ENCODE measurements at places on chromosomes 4 and X.

GRCh38 chr4:121243485-121243884 lies 79.4 kb upstream of the TNIP3 start:
- DNase-seq: no peak

GRCh38 chr4:183860731-183861130 lies 44.4 kb upstream of the STOX2 start:
- DNase-seq: no peak

DNA sequence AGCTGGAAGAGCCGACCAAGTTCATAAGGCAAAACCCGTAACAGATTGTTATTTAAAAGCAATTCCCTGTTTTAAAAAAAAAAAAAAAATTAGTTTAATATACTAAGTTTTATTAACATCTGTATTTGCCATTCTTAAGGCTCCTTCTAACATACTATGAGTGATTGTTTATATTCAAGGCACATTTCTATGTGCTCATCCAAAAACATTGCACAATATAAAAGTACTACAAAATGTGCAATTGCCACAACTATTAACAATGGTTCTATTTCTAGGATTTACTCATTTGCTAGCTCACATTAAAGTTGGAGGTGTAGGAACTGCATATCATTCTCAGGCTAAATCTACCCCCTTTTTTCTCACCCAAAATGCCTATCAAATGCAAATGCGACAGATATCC lies 46.1 kb downstream of the CNOT6L start:
- no peak for DNase-seq

DNA sequence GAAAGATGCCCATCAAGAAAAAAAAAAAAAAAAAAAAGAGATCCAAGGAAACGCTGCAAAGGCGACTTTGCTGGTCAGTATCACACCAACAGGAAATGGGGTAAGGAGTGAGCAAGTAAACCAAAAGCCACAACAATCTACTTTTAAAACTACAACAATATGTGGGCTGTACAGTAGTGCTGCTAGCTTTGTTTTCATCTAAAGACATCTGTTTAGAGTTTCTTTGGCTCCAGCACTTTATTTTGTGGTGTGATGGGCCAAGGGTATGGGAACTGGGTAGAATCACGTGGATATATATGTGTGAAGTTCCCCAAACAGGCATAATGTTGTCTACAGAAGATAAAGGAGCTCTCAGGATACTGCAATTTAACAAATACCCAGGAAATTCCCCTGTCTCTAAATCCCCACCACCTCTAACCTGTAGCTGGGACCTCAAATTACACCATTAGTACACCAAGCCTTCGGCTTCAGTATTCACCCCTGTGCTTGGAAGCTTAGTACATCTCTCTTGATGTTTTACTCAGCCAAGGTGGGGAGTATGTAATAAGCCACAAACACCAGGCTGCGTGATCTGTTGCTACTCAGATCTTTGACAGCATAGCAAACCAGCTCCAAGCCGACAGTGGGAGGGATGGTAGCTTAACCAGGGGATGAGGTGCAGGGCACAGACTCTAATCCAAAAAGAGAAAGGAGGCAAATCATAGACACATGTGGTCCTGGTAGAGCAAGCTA lies 207.9 kb downstream of the HS6ST2 start:
- DNase-seq: no peak

DNA sequence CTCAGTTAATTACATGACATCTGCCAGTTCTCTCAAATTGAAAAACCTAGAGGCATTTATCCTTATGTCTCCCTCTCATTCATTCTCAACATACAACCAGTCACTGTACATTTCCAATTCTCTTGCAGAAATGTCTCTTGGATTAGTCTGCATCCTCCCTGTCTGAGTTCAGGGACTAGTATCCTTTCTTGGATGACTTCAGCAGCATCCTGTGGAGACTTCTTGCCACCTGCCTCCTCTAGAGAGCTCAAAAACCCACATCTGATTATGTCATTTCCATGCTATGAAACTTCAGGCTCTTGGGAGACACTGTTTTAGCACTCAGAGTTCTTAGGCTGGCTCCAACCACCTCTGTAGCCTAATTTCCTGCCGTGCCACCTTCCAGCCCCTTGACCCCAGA lies 515.1 kb upstream of the DIPK2B start:
- no peak for DNase-seq

GRCh38 chr4:128380306-128380705 lies 92.7 kb upstream of the PGRMC2 start:
- no peak for DNase-seq

DNA sequence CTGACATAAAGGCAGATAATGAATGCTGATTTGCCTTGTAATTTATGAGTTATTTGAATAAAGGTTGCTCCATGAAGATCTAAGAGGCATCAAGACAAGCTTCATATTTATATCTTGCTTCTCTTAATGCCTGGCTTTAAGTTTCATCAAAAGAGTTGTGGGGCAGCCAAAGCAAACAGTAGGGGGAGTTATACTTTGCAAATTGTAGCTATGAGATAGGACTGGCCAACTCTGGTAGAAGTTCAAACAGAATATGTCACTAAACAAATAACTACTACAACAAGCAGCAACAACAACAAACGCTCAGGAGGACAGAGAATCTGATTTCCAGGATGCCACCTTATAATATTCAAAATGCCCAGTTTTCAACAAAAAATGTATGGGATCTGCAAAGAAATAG lies 69.1 kb upstream of the PLAC1 start:
- no peak for DNase-seq

DNA sequence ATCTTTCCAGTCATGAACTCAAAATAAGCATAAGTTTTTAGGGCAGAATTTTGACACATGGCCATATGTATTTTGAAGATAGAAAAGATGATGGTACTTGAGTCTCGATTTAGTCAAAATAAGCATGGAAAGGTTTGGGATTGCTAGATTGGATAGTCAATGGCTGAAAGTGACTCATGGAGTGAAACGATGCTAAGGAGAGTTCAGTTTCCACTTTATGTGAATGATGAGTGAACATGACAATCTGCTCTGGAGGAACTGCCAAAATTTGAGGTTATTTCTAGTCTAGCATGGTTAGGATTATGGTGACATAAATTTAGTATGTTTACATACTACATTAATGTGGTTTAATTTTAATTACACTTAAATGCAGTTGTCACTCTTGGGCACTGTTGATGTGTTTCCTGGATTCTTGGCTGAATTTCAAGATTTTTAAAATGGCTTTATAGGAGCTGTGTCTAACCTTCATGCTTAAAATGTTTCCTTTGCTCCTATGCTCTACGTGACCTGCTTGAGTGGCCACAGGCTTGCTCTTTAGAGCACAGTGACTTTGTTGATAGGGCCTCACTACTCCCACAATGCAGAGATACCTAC lies 17.1 kb downstream of the DDX3X start:
- DNase-seq: no peak

GRCh38 chr4:8457646-8458252 lies 17.2 kb downstream of the TRMT44 start:
- DNase-seq: no peak

DNA sequence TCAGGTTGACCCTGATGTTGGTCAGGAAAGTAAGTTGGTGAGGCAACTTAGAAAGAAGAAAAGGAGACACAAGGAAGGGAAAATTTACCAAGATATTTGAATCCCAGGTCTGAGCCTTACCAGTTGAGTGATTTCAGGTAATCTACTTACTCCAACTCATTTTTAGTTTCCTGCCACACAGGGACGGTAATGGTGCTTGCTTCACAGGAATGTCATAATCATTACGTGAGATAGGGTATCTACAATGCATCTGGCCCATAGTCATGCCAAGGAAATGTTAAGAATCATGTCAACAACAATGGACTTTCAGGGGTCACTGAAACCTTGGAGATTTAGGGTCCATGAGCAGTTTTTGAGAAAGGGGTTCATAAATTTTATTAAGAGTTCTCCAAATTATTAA lies 195.4 kb upstream of the HHIP start:
- no peak for DNase-seq

- no peak for DNase-seq
Measured at GRCh38 chrX:20529711-20530110, 263.0 kb upstream of the RPS6KA3 start.

Measured in stimulated activated CD4-positive, alpha-beta T cell treated with anti-CD3 and anti-CD28 coated beads, TNF-alpha, amount 100 ng/mL, for 1 hour (primary cell).